ENCODE measurements at places on chromosomes 2 and 18.

DNA sequence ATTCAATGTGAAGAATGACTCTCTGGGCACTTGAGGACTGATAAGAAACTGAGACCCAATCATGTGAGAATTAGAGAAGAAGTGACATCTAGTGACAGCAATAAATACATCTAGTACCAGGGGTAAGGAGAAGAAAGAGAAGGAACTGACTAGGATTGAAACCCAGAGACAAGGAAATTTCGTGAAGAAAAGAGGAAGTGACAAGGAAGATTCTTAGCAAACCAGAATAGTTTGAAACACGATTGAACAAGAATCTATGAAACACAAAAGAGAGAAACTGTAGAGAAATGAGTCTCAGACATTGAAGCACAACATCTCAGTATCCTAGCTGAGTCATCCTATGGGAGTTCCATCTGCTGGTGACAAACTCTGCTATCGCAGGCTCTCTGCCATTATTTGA is 571.9 kb upstream of the PKDCC start:
- no peak for DNase-seq

DNA sequence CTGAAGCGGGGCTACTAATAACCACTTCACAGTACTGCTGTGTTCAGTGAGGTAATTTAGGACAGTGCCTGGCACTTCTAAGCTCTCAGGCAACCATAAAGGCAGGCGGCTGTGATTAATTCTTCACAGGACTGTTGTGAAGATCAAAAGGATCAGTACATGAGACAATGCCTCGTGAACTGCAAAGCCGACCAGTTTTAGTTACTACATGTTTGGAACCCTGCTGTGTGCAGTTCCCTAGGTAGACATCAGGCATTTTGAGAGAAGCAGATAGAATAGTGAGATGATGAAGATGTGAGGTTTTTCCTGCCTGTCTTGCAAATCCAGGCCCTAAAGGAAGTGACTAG is 19.1 kb downstream of the EFHD1 start:
- no peak for DNase-seq

- DNase-seq, result no peak
These were observed 572.2 kb upstream of the SALL3 start for GRCh38 chr18:78407466-78407844.

GRCh38 chr2:119468154-119468955 is 36.7 kb downstream of the TMEM37 start:
- DNase-seq, result no peak

GRCh38 chr18:22282311-22283115 is 113.1 kb downstream of the GATA6 start:
- DNase-seq, result no peak

DNA sequence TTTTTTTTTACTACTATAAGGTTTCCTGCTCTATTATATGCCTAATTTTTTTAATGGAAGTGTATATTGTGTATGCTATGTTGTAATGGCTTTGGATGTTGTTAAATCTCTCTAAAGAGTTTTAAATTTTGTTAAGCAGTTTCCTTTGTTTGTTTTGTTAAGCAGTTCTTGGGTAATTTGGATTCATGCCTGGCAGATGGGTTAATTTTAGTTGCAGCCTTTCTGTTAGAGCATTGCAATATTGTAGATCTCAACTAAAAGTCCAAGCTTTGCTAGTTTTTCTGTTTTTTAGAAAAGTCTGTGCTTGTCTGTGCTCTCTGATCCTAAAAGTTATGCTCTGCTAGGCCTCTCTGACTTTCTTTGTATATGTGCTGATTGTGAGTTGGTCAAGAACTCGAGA is 1229.0 kb upstream of the NRXN1 start:
- no peak for DNase-seq

DNA sequence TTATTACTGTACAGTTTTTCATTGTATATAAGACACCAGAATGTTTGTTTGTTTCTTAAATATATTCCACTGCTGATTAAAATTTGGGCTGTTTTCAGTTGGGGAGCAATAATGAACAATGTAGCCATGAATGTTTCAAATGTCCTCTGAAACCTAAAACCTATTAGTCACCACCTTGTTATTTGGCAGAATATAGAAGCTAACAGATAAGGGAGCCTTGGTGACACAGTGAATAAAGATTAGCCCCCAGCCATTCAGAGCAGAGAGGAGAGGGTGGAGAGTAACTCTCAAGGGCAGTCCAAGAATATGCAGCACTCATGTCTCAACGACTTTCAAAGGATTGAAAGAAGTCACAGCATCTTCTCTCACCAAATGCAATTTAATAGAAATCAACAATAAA is 43.1 kb upstream of the ATP8B1 start:
- no peak for DNase-seq

- no peak for DNase-seq
These were observed 334.2 kb upstream of the LRRTM1 start for GRCh38 chr2:80638783-80639182.

DNA sequence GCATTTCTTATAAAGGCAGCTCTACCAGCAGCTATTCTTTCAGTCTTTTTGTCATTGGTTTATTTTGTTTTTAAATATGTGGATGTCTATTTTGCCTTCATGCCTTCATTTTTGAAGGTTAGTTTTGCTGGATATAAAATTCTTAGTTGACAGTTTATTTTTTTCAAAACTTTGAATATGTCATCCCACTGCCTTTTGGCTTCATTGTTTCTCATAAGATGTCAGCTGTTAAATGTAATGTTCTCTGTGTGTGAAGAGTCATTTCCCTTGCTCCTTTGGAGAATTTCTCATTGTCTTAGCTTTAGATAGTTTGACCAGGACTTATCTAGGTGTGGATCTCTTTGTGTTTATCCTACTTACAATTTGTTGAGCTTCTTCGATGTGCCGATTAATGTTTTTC is 213.5 kb downstream of the KIAA1328 start:
- DNase-seq, result no peak

GRCh38 chr2:233813236-233814055 is 35.3 kb downstream of the MROH2A start:
- no peak for DNase-seq

- DNase-seq, result no peak
These were observed 502.8 kb upstream of the LRRTM4 start for GRCh38 chr2:78024996-78025395.

- DNase-seq, result no peak
These were observed 150.0 kb downstream of the SLC4A3 start for GRCh38 chr2:219777388-219777787.

GRCh38 chr2:135674453-135674852 is 67.2 kb upstream of the UBXN4 start:
- no peak for DNase-seq

GRCh38 chr2:127050803-127051115 is 56.2 kb downstream of the BIN1 start:
- DNase-seq, result no peak
